Regular cardiac myocyte (primary cell): ENCODE measurements at places on chromosomes 2 and 18. TPM values are rescaled to one million over a fixed set of nuclear protein-coding genes. Genes with fewer than 3 reads are reported as not detected.

Gene DES
- total RNA-seq, result 0.77 and 1.7 TPM in 2 replicates

Gene ASTL
- total RNA-seq, result under 0.01 TPM in 1 of 2 replicates, not detected in the other

Gene TMEM178A
- 0.19 and 1.1 TPM in 2 replicates for total RNA-seq

Gene ATP6V1C2
- total RNA-seq, result under 0.01 TPM in 1 of 2 replicates, not detected in the other

Gene PIEZO2
- 2.9 and 5.1 TPM in 2 replicates for total RNA-seq

Gene ZFAND2B
- total RNA-seq, result 20.6 and 23.4 TPM in 2 replicates

Gene UNC80
- total RNA-seq, result not detected in 2 replicates

Gene CYP1B1
- 33.9 and 165 TPM in 2 replicates for total RNA-seq

Gene TTN
- total RNA-seq, result 0.85 and 1.2 TPM in 2 replicates

Gene NEURL3
- total RNA-seq, result not detected in 2 replicates

Gene DNMT3A
- total RNA-seq, result 10.4 and 12.1 TPM in 2 replicates

Gene CYP26B1
- total RNA-seq, result 0.19 and 0.85 TPM in 2 replicates

Gene SP3
- total RNA-seq, result 93.6 and 94.7 TPM in 2 replicates

Gene C2orf81
- total RNA-seq, result 0.58 and 1.1 TPM in 2 replicates

Gene GPR35
- total RNA-seq, result 0.19 and 0.85 TPM in 2 replicates

Gene PDE11A
- under 0.01 and 0.28 TPM in 2 replicates for total RNA-seq

Gene CNTNAP5
- total RNA-seq, result under 0.01 TPM in 2 replicates

Gene GPR55
- total RNA-seq, result not detected in 2 replicates

Gene CRYBA2
- total RNA-seq, result not detected in 2 replicates

Gene CDH2
- 166 and 194 TPM in 2 replicates for total RNA-seq

Gene GBX2
- total RNA-seq, result not detected in 2 replicates

Gene APOB
- under 0.01 TPM in 1 of 2 replicates, not detected in the other for total RNA-seq

Gene TUBA3E
- total RNA-seq, result not detected in 2 replicates

Gene FOSL2
- 42.0 and 69.6 TPM in 2 replicates for total RNA-seq

Gene ACSL3
- total RNA-seq, result 124 and 130 TPM in 2 replicates
